ENCODE measurements at places on chromosomes 3 and 15. TPM values are rescaled to one million over a fixed set of nuclear protein-coding genes. Genes with fewer than 3 reads are reported as not detected.

GRCh38 chr3:194279701-194280360 lies 71.3 kb downstream of the CPN2 start:
- no peaks in the 10 kb centered on the region for H3K27me3 ChIP-seq
- DNase-seq = no peak
- H3K27ac ChIP-seq = no peak overlapping the region
- peaks cover 8% of the 10 kb centered on the region for H3K4me1 ChIP-seq
- H3K36me3 ChIP-seq = no peaks in the 10 kb centered on the region

DNA sequence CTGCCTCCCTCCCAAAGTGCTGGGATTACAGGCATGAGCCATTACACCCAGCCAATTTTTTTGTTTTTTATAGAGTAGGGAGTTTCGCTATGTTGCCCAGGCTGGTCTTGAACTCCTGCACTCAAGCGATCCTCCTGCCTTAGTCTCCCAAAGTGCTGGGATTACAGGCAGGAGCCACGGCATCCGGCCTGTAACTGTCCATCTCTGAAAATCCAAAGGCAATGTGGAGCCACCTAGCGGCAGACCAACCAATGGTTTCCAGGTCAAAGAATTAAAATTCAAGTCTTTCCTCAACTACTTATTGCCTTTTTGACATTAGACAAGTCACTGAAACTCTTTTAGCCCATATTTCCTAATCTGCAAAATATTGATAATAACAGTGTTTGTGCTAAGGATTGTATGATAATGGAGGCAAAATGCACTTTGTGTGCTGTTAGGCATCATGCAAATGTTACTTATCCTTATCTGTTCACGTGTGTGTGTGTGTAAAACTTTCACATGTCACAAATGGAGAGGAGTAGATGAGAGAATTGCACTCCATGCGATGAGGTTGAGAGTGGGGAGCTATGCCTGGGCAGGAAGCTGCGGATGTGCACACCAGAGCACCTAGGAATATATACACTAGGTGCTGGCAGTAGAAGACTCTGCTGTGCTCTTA lies 48.7 kb downstream of the COL8A1 start:
- no peak overlapping the region for H3K4me3 ChIP-seq
- no peak overlapping the region for H3K27ac ChIP-seq
- H3K27me3 ChIP-seq = no peaks in the 10 kb centered on the region
- peak; percentile 42 for DNase-seq
- peaks cover 6% of the 10 kb centered on the region for H3K36me3 ChIP-seq

TJP1 gene
- total RNA-seq = 47.2 TPM

GRCh38 chr3:45154641-45155147 lies 8.5 kb upstream of the CDCP1 start:
- peak overlapping the region; percentile 57 for H3K27ac ChIP-seq
- H3K4me3 ChIP-seq = no peak overlapping the region
- peak; percentile 31 for DNase-seq
- no peaks in the 10 kb centered on the region for H3K36me3 ChIP-seq
- H3K27me3 ChIP-seq = no peaks in the 10 kb centered on the region

- no peak for DNase-seq
- no peaks in the 10 kb centered on the region for H3K27me3 ChIP-seq
- H3K36me3 ChIP-seq = peaks cover 26% of the 10 kb centered on the region
- no peaks in the 10 kb centered on the region for H3K4me1 ChIP-seq
- no peak overlapping the region for H3K27ac ChIP-seq
- H3K4me3 ChIP-seq = no peak overlapping the region
Measured at GRCh38 chr3:107800710-107801109, 277.9 kb downstream of the BBX start.

DNA sequence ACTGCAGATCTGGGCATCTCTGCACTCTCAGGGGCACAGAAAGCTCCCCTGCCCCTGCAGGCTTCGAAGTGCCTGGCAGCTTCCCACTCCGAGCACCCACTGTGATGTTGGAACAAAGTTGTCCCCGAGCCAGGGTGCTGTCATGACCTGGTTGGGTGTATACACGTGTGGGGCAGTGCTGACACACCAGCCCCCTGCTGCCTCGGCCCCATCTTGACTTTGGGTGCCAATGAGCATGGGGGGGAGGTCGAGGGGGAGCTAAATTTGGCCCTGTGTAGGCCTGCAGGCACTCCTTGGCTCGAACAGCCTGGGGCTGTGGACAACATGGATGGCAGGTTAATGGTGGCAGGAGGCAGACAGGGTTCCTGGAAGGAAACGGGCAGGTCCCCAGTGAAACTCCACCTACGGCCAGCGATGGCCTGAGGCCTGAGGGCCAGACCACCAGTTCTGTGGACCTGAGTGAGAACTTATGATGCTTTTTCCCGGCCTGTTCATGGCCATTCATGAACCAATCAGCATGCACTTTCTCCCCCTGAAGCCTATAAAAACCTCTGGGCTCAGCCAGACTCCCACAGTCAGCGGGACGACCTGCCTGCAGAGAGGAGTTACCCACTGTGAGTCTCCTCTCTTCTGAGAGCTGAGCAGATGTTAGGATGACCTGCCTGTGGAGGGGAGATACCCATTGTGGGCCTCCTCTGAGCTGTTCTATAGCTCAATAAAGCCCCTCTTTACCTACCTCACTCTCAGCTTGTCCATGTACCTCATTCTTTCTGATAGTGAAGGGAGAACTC lies 1029.1 kb upstream of the GBE1 start:
- no peaks in the 10 kb centered on the region for H3K36me3 ChIP-seq
- no peaks in the 10 kb centered on the region for H3K27me3 ChIP-seq
- no peak overlapping the region for H3K27ac ChIP-seq
- no peak overlapping the region for H3K4me3 ChIP-seq

- no peaks in the 10 kb centered on the region for H3K27me3 ChIP-seq
- H3K4me1 ChIP-seq = peaks cover 24% of the 10 kb centered on the region
- H3K27ac ChIP-seq = no peak overlapping the region
- no peaks in the 10 kb centered on the region for H3K36me3 ChIP-seq
Measured at GRCh38 chr15:77507911-77508310, 87.2 kb downstream of the HMG20A start.

DNA sequence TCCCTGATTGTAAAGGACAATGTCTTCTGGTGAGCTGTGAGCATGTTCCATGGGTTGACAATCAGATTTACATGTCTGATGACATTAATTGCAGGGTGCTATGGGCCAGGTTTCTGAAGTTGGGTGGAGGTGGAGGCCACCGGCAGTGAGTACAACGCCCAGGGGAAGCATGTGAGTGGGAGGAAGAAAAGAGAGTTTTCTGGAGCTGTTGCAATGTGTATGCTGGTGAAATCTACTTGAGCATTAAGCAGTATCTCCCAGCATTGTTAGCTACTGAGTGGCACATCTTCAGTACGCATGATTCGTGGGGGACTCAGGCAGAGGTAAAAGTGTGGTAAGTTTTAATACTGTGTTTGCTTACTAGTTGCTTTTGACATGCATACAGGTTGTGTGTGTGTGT lies 26.6 kb downstream of the TMEM45A start:
- H3K27me3 ChIP-seq = no peaks in the 10 kb centered on the region
- no peaks in the 10 kb centered on the region for H3K4me1 ChIP-seq
- H3K36me3 ChIP-seq = no peaks in the 10 kb centered on the region
- no peak for DNase-seq
- H3K4me3 ChIP-seq = no peak overlapping the region
- H3K27ac ChIP-seq = no peak overlapping the region

- peak; percentile 40 for DNase-seq
- H3K4me1 ChIP-seq = peaks cover 12% of the 10 kb centered on the region
Measured at GRCh38 chr3:120678331-120678947, 3.6 kb downstream of the HGD start.

- H3K27me3 ChIP-seq = peaks cover 96% of the 10 kb centered on the region
- peaks cover 17% of the 10 kb centered on the region for H3K4me1 ChIP-seq
- H3K27ac ChIP-seq = no peak overlapping the region
Measured at GRCh38 chr15:89367485-89368451, 33.1 kb upstream of the POLG start.

LRRC31 gene
- total RNA-seq = not detected

RYK gene
- 41.4 TPM for total RNA-seq

DNA sequence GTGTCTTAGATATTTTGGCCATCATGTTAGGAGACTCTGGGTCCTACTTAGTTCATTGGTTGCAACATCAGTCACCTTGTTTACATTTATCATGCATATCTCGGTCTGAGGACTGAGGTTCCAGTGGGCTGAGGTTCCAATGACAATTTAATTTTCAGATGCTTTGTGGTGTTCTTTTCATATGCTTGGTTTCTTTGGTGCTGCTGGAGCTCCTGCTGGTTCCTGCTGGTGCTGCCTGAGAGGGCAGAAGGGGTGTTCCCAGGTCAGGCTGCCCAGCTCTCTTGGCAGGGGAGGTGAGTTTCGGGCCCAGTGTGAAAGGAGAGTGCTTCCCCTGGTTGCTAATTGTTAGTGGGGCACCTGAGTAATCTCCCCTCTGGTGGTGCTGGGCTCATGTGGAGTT lies 6.9 kb upstream of the KLHL40 start:
- DNase-seq = no peak
- H3K4me3 ChIP-seq = no peak overlapping the region
- H3K36me3 ChIP-seq = no peaks in the 10 kb centered on the region
- H3K27ac ChIP-seq = no peak overlapping the region

DNA sequence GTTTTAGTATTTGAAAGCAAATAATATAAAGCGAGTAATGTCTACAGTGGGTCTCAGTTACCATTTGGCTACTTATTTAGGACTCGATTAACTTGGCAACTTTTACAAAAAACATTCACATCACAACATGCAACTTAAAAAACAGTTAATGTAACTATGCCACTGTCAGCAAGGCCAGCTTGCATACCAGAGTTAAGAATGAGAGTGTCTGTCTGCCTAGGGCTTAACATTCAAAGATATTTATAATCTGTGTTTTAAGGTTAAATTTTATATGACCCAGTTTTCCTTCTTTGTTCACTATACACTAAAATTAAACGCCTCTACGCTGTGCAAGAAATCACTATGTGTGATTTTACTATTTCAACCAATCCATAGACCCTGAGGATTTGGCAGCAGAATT lies 5.2 kb upstream of the CDAN1 start:
- H3K4me1 ChIP-seq = peaks cover 11% of the 10 kb centered on the region
- no peaks in the 10 kb centered on the region for H3K27me3 ChIP-seq
- H3K36me3 ChIP-seq = peaks cover 12% of the 10 kb centered on the region
- DNase-seq = no peak

FANCD2 gene
- 36.7 TPM for total RNA-seq

GRCh38 chr3:151707216-151707615 lies 26.5 kb upstream of the AADACL2 start:
- DNase-seq = peak; percentile 34
- peaks cover 12% of the 10 kb centered on the region for H3K4me1 ChIP-seq
- no peak overlapping the region for H3K27ac ChIP-seq
- no peaks in the 10 kb centered on the region for H3K27me3 ChIP-seq
- no peak overlapping the region for H3K4me3 ChIP-seq

SETD2 gene
- total RNA-seq = 22.7 TPM

- DNase-seq = no peak
- H3K4me1 ChIP-seq = peaks cover 12% of the 10 kb centered on the region
- H3K4me3 ChIP-seq = no peak overlapping the region
- peaks cover 25% of the 10 kb centered on the region for H3K27me3 ChIP-seq
- H3K27ac ChIP-seq = no peak overlapping the region
- H3K36me3 ChIP-seq = no peaks in the 10 kb centered on the region
Measured at GRCh38 chr15:40847223-40847961, 3.5 kb downstream of the SPINT1 start.

NR1D2 gene
- 37.2 TPM for total RNA-seq

DNA sequence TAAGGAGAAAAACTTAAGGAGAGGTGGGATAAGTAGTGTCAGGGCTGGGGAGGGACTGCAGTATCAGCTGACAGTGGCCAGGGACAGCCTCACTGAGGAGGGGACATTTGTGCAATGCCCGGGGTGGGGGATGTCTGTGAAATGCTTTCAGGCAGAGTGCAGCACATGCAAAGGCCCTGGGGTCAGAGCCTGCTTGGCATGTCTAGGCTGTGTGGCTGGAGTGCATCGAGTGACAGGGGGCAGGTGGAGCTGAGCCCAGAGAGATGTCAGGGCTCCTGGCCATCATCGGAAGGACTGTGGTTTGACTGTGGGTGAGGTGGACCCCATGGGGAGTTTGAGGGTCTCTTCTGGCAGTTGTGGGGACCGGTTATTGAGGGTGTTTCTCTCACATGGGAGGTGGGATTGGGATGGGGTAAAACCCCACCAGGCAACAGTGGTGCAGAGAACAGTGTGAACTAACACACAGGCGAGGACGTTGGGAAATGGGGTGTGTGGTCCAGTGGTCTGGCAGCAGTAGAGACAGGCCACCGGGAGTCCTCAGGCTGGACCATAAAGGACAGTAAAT lies 61.2 kb downstream of the FBLN2 start:
- no peak overlapping the region for H3K4me3 ChIP-seq
- no peak for DNase-seq
- no peak overlapping the region for H3K27ac ChIP-seq
- H3K4me1 ChIP-seq = no peaks in the 10 kb centered on the region
- H3K27me3 ChIP-seq = no peaks in the 10 kb centered on the region
- H3K36me3 ChIP-seq = no peaks in the 10 kb centered on the region

- peaks cover 34% of the 10 kb centered on the region for H3K4me1 ChIP-seq
- H3K4me3 ChIP-seq = no peak overlapping the region
- H3K27ac ChIP-seq = no peak overlapping the region
- no peaks in the 10 kb centered on the region for H3K27me3 ChIP-seq
- DNase-seq = no peak
Measured at GRCh38 chr3:191358929-191359328, 28.6 kb upstream of the UTS2B start.

DNA sequence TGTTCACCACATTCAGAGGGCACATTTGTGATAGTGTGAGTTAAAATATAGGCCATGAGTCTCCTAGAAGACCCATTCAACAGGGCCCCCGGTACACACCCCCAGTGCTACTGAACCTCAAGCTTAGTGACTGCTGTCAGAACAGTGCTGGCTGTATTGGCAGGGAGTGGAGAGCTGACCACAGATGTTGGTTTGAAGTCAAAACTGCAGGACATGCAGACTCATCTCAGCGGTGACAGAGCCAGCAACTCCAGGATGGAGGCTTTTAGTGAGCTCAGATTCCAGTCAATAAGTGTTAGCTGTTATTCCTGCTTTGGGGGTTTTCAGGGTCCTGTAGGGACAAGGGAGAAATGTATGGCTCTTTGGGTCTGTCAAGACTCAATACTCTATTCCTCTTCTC lies 29.1 kb downstream of the PRR20G start:
- H3K4me1 ChIP-seq = no peaks in the 10 kb centered on the region
- no peak overlapping the region for H3K27ac ChIP-seq
- DNase-seq = no peak
- H3K36me3 ChIP-seq = no peaks in the 10 kb centered on the region
- no peaks in the 10 kb centered on the region for H3K27me3 ChIP-seq

A4GNT gene
- total RNA-seq = not detected

GRCh38 chr15:70935631-70936030 lies 43.0 kb downstream of the LRRC49 start:
- H3K27ac ChIP-seq = no peak overlapping the region
- no peak overlapping the region for H3K4me3 ChIP-seq
- H3K36me3 ChIP-seq = no peaks in the 10 kb centered on the region

LRRN1 gene
- not detected for total RNA-seq

DNA sequence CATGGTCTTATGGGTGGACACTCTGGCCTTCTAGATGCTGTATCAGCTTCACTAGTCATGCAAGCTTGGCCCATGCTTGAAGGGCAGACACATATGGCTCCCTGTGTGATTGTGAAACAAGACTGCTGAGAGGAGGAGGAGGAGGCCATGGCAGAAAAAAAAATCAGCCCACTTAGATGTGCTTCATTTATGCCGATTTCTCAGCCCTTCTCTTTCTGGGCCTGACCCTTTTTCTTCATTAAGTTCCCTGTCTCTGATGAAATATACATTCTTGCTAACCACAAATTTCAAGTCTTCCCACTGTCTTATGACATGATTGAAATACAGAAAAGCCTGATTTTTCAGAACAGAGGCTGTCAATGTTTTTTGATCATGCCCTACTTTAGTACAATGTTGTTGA lies 213.0 kb upstream of the FEZF2 start:
- no peaks in the 10 kb centered on the region for H3K27me3 ChIP-seq
- no peaks in the 10 kb centered on the region for H3K36me3 ChIP-seq
- no peak overlapping the region for H3K4me3 ChIP-seq
- DNase-seq = no peak

All from SJSA1 (cell line).